ENCODE measurements at places on chromosomes 11 and 22.

DNA sequence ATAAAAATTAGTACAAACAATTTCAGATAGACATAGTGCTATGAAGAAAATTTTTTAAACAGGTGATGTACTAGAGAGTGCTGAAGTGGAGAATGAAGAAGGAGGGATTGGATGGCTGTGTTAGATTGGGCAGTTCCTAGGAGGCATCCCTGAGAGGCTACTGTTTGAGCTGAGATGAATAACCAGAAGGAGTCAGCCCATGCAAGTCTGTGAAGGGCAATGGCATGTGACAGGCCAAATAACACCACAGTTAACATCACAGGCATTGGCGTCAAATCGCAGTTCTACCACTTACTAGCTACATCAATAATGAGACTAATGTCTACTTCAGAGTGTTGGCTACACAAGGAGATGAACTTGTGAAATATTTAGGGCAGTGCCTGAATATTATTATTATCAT, 35.4 kb downstream of the HORMAD2 start:
- DNase-seq = no peak

DNA sequence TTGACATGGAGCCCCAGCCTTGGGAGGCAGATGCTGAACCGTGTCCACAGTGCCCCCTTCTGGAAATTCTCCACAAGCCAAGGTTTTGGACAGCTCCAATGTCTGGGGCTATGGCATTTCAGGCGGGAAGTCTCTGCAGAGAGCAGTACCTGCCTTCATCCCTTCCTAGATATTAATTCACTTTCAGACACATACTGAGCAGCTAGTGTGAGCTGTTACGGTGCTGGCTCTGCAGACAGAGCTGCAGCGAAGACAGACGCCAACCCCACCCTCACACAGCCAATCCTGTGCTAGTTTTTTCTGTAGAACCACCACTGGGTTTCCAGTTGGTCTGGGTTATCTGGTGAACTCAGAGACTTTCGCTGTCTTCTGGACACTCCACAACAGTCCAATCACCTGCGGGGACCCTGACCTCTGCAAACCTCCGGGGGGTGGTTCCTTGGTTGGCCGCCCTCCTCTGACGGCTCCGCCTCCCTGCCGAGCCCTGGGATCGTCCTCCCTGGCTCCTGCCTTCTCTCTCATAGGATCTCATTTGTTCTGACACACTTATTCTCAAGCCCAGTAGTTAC, 9.1 kb downstream of the LMF2 start:
- peak; percentile 19 for DNase-seq

DNA sequence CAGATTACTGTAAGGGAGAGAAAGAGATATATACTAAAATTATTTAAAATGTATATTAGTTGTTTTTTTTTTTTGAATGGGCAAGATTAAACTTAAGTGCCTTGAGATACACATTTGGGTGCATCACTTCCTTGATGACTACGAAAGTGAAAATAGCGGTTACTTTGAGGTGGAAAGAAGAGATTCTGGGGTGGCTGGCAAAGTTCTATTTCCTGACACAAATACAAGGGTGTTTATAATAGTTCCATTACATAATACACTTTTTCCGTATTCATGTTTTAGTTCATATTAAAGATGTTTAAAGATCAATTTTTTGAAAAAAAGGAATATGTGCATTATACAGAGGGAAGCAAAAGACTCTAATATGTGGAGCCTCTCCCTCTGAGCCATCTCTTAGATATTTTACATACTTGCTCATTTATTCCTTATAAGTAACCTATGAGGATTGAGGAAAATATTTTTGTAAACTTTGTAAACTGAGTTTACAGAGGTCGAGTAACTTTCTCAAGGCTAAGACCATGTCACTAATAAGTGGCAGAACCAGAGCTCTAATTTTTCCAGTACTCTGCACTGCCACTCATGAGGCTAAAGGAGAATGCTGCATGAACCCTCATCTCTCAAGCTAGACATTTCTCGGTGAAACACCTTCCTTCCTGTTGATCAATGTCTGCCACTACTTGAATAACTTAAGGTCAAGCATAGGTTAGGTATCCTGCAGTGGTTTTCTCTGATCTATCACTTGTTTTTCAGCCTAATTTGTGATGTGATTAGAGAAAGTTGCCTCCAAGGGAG, 58.6 kb downstream of the DDIAS start:
- no peak for DNase-seq

DNA sequence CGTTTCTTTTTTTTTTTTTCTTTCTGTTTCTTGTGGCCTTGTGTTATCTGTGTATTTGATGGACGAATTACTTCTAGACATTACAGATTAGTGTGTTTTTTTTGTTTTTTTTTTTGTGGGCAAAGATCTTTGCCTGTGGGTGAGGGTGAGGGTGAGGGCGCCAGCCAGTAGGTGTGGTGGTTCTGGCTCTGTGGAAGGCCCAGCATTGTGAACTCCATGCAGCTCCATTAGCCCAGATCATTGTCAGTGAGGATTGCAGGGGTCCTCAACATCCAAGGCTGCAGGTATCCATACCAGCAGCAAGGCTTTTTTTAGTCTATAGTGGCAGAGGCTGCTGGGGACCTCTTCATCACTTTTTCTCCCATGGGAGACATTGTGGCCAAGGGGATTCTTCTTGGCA, 13.7 kb downstream of the BIRC2 start:
- DNase-seq = no peak

DNA sequence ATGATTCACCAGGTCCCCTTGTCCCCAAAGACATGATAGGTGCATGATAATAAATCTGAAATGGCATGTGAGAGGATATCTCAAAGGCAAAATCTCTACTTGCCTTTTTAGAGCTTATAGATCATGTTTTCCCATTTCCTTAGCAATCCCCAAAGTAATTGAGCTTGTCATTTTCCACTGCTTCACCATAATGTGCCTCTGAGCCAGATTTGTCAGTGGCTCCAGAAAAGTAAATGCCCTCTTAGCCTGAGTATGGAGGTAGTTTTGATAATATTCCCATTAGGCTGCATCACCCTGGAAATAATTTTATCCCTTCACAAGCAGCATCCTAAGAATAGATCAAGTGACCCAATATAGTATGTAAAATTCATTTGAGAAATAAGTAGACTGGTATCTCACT, 36.7 kb upstream of the ADSL start:
- no peak for DNase-seq

- no peak for DNase-seq
These were observed 129.5 kb downstream of the RRAS2 start for GRCh38 chr11:14229472-14229871.

- no peak for DNase-seq
These were observed 7.9 kb downstream of the GRAP2 start for GRCh38 chr22:39908737-39909136.

GRCh38 chr11:118283037-118283636, 19.0 kb upstream of the MPZL2 start:
- DNase-seq = no peak

GRCh38 chr22:45837508-45837907, 139.5 kb downstream of the WNT7B start:
- no peak for DNase-seq

DNA sequence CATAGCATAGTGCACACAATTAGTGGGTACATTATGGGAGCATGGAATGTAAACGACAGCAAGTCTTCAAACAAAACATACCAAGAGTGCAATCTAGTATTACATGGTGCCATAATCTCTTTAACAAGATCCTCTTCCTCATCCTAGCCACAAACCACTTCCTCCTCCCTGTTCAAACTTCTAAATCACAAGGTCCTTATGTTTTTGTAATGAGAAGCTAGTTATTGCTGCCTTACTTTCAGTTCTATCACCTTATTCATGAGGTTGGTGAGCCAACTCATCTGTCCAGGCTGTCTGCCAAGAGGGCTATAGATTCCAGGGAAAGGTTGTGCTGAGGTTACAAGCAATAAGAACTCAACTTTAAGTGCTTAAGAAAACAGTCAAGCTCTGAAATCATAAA, 195.4 kb upstream of the ARHGAP20 start:
- peak; percentile 91 for DNase-seq

DNA sequence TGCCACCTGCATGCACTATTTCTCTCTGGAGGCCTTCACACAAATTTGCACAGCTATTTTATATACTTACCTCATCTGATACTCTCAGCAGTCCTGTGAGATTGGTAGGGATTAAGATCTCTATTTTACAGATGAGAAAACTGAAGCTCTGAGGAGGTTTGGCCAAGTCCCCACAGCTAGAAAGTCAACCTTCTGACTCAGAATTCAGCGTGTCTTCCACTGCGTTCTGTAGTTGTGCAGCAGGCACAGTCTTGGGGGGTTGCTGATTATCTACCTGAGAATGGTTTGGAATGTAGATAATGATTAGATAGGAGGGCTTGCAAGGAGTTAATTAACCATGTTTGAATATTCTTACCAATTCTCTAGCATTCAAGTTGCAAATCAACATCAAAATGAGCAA, 2.5 kb upstream of the SORL1 start:
- DNase-seq = no peak

- DNase-seq = no peak
These were observed 145.2 kb upstream of the SYT13 start for GRCh38 chr11:45431046-45432018.

DNA sequence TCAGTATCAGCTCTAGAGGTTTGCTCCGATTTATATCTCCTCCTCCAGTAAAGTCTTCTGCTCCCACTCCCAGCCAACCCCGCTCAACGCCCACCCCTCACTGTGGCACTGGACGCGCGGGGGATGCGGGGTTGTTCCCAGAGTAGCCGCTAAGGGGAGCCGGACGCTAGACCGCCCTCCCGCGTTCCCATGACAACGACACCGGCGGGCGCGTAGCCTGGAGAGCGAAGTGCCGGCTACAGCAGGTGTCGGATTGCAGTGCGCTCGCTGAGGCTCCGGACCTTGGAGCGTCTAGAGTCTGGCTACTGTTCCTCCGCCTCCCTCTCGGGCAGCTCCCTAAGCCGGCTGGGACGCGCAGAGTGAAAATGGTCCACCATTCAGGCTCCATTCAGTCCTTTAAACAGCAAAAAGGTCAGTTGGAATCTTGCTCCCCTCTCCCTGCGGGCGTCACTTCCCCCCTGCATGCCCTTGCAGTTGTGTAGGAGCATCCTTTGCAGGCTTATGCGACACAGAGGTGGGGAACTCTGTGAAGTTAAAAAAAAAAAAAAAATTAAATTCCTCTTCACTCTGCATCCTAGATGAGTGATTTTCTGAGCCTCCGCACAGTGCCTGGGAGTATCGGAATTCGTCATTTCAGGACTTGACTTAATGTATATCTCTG, at the start of gene ANO3:
TSS of gene ANO3 (plus strand) at position 220 of the 661 bp plus-strand sequence. CDS start at position 366, 146 bp downstream.
- peak; percentile 70 for DNase-seq

DNA sequence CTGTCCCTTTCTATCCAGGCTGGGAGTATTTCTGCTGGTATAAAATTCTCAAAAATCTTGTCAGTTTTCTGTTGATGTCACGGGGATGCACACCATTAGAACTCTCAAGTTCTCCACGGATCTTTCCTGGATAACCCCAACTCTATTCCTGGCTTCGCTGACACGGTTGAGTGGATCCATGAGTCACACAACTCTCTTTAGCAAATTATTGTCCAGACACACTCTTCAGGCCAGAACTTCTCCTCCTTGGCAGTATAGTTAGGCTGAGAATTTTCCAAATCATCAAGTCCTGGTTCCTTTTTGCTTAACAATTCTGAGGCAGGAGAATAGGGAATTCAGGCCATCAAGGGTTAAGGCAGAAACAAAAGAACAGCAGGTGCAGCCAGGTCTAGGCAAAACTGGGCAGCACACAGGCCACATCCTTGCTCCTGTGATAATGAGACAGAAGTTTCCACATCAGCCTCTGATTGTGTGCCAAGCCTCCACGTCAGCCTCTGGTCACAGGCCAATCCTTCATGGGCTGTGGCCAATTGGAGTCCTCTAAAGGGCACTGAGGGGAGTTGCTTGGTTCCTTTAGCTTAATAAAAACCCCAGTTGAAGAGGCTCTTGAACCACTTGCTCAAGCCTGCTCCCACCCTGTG, 5.7 kb upstream of the ACAT1 start:
- peak; percentile 57 for DNase-seq

GRCh38 chr22:27466778-27467438, 334.6 kb downstream of the MN1 start:
- no peak for DNase-seq

DNA sequence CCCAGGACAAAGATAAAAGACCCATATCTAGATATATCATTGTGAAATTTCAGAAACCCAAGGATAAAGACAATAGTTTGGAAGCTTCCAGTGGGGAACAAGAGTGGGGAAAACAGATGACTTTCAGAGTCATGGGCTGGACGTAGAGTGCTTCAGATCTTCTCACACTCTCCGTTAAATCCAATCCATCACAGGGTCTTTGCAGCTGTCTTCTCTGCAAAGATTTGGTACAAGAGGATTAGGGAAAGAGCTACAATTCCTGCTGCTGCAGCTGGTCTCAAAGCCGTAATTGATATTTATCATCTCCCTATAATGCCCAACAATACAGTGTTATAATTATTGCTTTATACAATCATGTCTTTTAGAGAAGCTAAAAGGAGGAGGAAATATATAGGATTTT, 63.4 kb upstream of the CLPB start:
- DNase-seq = no peak

DNA sequence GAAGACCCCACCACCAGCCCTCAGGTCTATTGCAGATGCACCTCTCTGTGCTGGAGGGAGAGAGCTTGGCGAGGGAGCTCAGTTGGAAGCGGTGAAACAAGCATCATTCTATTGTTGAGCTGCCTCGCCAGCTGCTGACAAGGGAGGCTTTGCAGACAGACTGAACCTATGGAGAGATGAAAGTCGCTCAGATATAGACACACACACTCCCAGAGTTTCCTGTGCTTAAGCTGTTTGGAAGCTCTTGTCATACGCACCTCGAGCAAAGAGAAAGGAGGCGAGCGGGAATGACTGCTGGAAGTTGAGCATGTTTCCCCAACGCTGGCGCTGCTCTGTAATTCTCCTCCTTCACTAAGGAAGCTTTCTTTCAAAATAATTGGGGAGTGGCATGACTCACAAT, 126.1 kb downstream of the TRIM29 start:
- DNase-seq = no peak

DNA sequence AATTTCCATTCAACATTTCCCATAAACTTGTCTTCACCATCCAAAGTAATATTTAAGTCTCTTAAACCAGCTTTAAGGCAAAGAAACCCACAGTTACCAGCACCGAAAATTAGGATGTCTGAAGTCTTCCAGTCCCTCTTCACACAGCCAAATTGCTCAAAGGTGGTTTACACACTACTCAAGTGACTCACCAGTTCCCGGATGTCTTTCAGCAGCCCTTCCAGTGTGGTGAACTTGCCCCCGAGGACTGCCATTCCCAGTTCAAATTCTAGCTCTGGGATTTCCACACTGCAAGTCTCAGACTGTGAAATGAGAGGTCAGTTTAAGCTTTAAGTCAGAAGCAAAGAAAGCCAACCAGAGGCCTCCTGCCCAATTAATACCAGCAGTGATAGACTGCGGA, 5.1 kb downstream of the ZPR1 start:
- no peak for DNase-seq

DNA sequence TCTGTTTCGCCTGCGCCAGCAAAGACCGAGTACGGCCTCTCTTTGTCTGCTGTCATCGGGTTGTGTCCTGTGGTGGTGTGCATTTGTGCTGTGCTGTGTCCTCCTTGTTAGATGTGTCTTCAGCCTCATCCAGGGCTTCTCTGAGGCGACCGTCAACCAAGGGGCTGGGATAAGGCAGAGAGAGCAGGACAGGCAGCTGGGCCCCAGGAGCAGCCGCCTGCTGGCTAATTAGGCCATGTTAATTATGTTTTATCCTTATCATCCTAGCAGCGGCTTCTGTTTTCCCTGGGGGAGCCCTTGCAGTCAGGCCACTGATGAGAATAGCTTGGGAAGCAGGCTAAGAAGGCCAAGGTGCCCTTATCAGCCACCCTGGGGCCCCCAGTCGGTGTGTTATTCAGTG, 40.7 kb upstream of the TTC12 start:
- DNase-seq = no peak

GRCh38 chr11:84886344-84886743, 740.8 kb downstream of the DLG2 start:
- no peak for DNase-seq

GRCh38 chr11:76406359-76406758, 25.2 kb downstream of the GVQW3 start:
- no peak for DNase-seq
